ENCODE measurements at places on chromosomes 2 and 18.

DNA sequence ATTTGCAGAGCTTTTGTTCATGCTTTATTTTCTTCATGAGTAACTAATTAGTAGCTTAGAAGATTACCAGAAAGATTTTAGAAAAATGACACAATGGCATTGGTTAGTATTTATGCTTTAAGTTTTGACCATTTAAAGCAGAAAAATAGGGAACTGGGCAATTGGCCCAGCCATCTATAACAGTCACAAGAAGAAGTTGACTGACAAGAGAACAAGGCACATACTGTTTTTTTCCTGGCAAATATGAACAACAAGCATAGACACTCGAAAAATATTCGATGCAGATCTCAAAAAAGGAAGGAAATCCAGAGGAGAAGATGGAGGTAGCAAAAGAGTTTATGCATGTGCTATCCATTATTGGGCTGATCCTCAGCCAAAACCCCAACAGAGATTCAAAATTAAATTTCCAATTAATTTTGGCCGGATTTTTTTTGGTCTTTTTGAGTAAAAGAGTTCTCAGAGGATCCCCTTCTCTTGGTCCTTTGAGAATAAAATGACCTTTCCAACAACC is 200.8 kb upstream of the SLC35G4 start:
- DNase-seq = no peak

DNA sequence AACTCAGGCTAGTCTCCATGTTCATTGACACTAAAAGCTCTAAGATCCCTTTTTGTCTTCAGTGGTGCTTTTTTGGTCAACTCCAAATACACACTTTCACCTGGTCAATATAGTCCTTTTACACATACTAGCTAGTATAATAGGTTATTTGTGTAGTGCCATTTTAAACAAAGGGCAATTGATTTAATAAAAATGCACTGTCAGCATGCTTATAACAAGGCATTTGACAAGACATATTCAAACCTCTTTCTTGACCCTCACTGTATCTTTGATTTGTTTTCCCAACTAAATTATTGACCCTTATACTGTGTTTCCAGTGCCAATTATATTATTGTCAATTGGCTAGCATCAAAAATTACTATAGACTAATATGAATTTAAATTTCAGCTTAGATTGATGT is 1117.6 kb upstream of the DDX18 start:
- no peak for DNase-seq

GRCh38 chr2:171244970-171245782 is 84.5 kb upstream of the TLK1 start:
- DNase-seq = peak; percentile 2

- no peak for DNase-seq
Observed at GRCh38 chr2:223123855-223124610, 72.0 kb downstream of the KCNE4 start.

DNA sequence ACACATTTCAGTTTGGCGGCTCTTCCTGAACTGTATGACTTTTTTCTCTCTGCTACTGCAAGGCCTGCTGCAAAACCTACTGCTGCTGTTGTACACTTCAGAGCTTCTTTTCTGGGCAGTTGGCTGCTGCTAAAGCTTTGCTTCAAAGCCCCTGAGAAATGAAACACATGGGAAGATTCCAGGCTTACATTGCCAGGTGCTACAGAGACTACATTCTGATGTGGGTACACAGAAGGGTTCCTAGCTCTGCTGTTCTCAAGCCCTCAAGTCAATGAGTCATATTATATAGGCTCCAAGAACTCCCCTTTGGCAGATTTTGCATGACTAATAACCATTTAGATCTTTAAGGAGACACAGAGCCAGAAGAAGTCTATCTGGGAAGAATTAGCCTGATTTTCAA is 12.9 kb upstream of the PGAP1 start:
- no peak for DNase-seq

DNA sequence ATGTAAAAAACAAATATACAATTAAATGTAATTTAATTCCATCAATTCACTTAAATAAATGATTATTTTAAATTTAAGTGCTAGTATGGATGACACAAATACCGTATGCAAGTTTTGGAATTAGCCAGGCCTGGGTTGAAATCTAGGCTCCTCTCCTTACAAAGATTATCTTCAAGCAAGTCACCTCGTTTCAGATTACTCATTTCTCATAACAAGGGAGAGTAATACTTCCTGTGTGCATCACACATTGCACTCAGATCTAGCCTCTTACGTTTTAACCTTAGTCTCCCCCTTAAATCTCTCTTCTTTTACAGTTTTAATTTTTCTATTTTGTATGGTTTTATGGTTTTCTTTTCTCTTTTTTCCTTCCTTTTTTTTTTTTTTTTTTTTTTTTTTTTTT is 1475.9 kb upstream of the NXPH2 start:
- DNase-seq = no peak

DNA sequence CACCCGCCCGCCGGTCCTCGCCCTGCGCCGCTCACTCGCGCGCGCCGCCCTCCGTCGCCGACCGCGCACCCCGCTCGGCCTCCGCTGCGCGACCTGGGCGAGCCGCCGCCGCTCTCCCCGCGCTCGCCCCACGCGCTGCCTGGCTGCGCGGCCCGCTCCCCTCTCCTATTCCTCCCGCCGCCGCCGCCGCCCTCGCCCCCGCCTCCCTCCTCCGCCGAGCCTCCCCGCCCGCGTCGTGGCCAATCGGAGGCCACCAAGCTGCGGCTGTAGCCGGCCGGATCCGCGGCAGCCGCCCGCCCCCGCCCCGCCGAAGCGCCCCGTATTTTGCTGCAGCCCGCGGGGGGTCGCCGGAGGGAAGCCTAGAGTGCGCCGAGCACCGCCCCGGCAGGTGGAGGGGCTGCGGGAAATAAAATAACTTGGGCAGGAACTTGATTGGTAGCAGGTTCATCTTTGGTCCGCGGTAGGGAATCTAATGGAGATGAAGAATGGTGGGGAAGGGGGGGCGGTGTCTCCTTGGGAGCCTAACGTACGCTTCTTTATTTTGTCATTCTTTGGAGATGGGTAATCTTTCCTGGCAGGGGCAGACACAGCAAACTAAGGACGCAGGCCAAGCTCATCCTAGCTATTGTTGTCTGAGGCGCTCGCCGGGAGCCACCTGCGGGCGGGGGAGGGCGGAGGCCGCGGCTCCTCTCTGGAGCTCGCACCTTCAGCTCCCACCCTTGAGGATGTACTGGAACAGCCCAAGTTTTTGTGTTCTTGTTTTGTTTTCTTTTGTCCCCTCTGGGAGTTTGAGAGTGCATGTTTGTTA is 1.1 kb upstream of the CDH2 start:
- no peak for DNase-seq

- DNase-seq = no peak
Observed at GRCh38 chr2:60764736-60765534, 8.9 kb downstream of the PAPOLG start.

All from CD4-positive, alpha-beta T cell treated with Interleukin-4 for 4 hours (primary cell).